NCI-H1092 treated with DMSO at 0.1 percent for 48 hours (cell line): ENCODE measurements at places on chromosomes 11 and 22.

- DNase-seq = no peak
These were observed 29.6 kb downstream of the METTL15 start for GRCh38 chr11:28137832-28138231.

- no peak for DNase-seq
These were observed 180.0 kb downstream of the DSCAML1 start for GRCh38 chr11:117616979-117617378.

DNA sequence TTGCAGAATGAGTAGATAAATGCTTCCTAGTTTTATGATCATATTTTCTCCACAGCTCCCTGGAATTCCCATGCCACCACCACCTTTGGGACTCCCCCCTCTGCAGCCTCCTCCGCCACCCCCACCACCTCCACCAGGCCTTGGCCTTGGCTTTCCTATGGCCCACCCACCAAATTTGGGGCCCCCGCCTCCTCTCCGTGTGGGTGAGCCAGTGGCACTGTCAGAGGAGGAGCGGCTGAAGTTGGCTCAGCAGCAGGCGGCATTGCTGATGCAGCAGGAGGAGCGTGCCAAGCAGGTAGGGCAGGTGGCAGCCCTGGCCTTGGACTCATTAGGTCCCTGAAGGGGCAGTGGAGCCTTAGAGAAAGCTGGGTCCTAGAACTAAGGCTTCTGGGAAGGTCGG, 2.9 kb downstream of the SF3B2 start:
- no peak for DNase-seq

DNA sequence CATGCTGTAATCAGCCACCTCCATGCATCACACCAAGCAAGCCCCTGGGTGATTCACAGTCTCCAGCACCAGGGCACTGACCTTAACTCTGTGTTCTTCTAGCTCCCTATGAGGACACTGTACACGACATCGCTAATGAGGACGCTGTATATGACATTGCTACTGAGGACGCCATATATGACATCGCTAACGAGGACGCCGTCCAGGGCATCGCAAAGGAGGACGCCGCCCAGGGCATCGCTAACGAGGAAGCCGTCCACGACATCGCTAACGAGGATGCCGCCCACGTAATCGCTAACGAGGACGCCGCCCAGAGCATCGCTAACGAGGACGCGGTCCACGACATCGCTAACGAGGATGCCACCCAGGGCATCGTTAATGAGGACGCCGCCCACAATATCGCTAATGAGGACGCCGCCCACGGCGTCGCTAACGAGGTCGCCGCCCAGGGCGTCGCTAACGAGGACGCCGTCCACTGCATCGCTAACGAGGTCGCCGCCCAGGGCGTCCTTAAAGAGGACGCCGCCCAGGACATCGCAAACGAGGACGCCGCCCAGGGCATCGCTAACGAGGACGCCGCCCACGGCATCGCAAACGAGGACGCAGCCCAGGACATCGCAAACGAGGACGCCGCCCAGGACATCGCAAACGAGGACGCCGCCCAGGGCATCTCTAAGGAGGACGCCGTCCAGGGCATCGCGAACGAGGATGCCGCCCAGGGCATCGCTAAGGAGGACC, 34.5 kb upstream of the DGCR6L start:
- no peak for DNase-seq

- DNase-seq = no peak
These were observed 1.9 kb upstream of the TMEM41B start for GRCh38 chr11:9316334-9316733.

DNA sequence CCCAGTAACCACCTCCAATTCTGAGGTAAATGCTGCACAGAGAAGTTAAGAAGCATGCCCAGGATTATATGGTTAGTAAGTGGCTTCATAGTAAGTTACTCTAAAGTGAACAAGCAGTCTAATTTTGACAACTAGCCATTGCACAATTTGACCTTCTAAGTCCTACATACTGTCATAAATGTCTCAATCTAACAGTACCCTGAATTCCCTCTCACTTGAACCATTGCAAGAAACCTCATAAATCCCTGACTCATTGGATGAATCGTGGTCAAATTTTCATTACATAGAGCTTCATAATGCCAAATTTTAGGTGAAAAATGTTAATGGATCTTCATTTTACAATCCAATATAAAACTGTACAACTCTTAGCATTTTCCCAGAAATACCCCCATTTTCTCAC, 217.3 kb upstream of the GRIA4 start:
- DNase-seq = no peak
